ENCODE measurements at places on chromosomes 7 and 10. TPM values are rescaled to one million over a fixed set of nuclear protein-coding genes. Genes with fewer than 3 reads are reported as not detected.

The ZC3HAV1L gene
- 6.3 TPM for total RNA-seq

The GPR37 gene
- 5.9 TPM for total RNA-seq

The CARD11 gene
- total RNA-seq, result 0.80 TPM

The EGR2 gene
- 0.96 TPM for total RNA-seq

The ZNF777 gene
- total RNA-seq, result 7.2 TPM

The MYO3A gene
- total RNA-seq, result 0.20 TPM

The PPP1R17 gene
- not detected for total RNA-seq

The GPR26 gene
- not detected for total RNA-seq

The TSPAN13 gene
- total RNA-seq, result 12.7 TPM

The TRPV6 gene
- total RNA-seq, result 0.68 TPM

The GHRHR gene
- not detected for total RNA-seq

The NEBL gene
- total RNA-seq, result 30.1 TPM

The ANKRD16 gene
- 5.2 TPM for total RNA-seq

The FOXP2 gene
- 5.0 TPM for total RNA-seq

The FGFBP3 gene
- total RNA-seq, result 0.56 TPM

The PKD1L1 gene
- total RNA-seq, result 0.36 TPM

The SPDYE11 gene
- total RNA-seq, result not detected

The CYP26C1 gene
- total RNA-seq, result not detected

The CFAP69 gene
- total RNA-seq, result 1.1 TPM

The OR6B1 gene
- not detected for total RNA-seq

The DPP6 gene
- 0.12 TPM for total RNA-seq

The AGMO gene
- total RNA-seq, result 0.08 TPM

The REEP3 gene
- 24.5 TPM for total RNA-seq

The RBP3 gene
- not detected for total RNA-seq

The IL6 gene
- total RNA-seq, result not detected

The SRRM3 gene
- total RNA-seq, result 6.2 TPM

The CPEB3 gene
- 5.1 TPM for total RNA-seq

The RADIL gene
- 0.20 TPM for total RNA-seq

The PNLIPRP2 gene
- total RNA-seq, result not detected

The GPR15LG gene
- total RNA-seq, result 404 TPM

The AKR1E2 gene
- total RNA-seq, result 1.3 TPM

The CYP3A5 gene
- total RNA-seq, result 26.4 TPM

The KIAA1217 gene
- 69.4 TPM for total RNA-seq

The TUBAL3 gene
- 0.12 TPM for total RNA-seq

The HTR5A gene
- total RNA-seq, result not detected

The ARL4A gene
- 34.8 TPM for total RNA-seq

The SGPL1 gene
- total RNA-seq, result 62.1 TPM

The FRAT1 gene
- total RNA-seq, result 1.6 TPM

The SAP25 gene
- total RNA-seq, result 0.32 TPM

The SVOPL gene
- not detected for total RNA-seq

The TYW1B gene
- total RNA-seq, result 1.00 TPM

The EFCAB10 gene
- 0.20 TPM for total RNA-seq

The PVRIG gene
- 0.36 TPM for total RNA-seq

The TAS2R41 gene
- not detected for total RNA-seq

The LRRC4 gene
- total RNA-seq, result 16.7 TPM
